ENCODE measurements at places on chromosomes 11 and 22. TPM values are rescaled to one million over a fixed set of nuclear protein-coding genes. Genes with fewer than 3 reads are reported as not detected.

DNA sequence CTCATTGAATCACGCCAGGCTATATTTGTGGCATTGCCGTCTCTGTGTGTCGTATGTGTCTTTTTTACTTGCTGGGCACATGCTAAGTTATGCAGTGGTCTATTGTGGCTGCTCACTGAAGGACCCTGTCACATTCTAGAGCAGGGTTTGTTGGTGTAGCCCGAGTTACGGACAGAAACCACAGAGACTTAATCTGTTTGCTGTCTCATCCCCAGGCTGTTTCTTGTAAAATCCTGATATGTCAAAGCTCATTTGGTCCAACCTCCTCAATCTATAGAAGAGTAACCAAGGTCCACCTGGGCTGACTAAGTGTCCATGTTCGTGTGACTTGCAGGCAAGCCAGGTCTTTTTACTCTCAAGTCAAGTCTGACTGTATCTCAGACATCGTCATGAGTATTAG, 5.0 kb downstream of the DPF2 start:
- no peak for DNase-seq

Gene MRGPRX3
- not detected for total RNA-seq

DNA sequence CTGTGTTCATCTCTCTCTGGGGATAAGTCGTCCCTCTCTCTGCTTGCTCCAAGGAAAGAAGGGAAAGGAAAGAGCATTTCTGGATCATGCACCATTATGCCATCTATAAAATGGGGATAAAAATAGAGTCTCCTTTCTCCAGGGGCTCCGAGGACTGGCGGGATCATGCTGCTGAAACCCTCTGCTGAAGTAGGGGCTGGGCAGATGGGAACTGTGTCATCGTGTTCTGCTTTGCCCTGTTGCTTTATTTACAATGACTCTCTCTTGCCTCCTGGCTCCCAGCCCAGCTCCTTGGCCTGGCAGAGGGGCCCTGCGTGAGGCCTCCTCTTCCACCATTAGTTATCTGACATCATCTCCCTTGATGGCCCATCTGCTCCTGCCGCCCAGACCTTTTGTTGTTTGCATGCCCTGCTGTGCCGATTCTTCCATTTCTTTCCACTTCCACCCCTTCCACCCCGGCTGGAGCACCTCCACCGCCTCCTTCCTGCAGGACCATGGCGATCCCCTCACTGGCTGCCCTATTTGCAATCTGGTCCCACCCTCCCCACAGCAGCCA, 200.9 kb downstream of the MYO18B start:
- DNase-seq = no peak

GRCh38 chr11:70463478-70464255, 65.3 kb downstream of the CTTN start:
- DNase-seq = peak; percentile 69

Gene DKK3
- total RNA-seq = 42.2 TPM

- DNase-seq = no peak
These were observed 216.8 kb downstream of the SWAP70 start for GRCh38 chr11:9880657-9881056.

DNA sequence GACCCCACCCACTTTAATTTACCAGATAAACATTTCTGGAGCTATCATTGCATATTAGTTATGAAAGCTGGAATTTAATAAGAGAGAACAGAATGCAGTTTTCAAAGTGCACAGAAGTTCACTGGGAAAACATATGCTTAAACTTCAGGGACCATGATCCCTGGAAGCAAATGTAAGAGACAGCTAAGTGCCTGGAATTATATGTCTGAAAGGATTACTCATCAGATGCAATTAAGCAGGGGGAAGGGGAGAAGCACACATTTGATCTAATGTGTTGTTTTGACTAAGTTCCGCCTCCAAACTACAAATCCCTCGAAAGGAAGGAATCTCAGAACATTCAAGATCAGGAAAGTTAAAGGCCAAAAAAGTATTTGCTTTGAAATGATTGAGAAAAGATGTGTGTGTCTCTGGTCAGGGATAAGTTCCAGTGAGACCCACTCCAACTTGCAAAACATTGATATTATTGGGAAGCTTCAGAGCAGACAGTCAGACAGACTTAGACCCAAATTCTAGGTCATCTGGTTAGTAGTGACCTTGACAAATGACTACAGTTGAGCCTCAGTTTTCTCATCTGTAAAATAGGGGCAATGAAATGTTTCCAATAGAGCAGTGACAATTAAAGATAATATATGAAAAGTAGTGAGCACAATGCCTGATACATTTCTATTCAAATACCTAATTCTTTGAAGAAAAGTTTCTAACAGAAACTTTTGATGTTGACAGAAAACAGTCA, 147.6 kb downstream of the ME3 start:
- no peak for DNase-seq

Gene MMP1
- not detected for total RNA-seq

Gene RIMBP3C
- total RNA-seq = 1.6 TPM

Gene GAL
- 80.9 TPM for total RNA-seq

Gene SPDYC
- not detected for total RNA-seq

DNA sequence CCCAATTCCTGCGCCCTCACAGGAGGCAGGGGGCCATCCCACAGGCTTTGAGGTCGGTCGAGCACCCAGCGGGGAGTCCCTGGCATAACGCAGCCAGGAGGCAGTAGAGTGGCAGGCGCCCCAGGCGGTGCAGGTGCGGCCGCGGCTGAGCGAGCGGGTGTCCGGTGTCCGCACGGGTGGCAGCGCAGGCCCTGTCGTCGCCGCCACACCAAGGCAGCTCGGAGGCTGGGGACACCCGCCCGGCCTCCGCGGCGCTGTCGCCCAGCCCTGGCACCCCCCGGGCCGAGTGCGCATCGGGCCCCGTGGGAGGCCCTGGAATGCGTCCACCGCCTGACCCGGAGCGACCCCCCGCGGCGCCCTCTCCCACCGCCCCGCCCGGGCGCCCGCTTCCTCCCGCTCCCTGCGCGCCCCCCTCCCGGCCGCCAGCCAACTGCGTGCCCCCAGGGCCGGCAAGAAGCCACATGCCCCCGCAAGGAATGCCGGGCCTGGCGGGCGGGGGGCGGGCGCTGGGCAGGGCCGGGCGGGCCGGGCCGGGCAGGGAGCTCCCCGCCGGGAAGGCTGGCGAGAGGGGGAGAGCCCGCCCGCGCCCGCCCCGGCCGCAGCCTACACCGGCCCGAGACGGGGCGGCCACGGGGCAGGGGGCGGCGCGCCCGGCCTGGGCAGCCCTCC, 33.9 kb downstream of the PRDM11 start:
- peak; percentile 74 for DNase-seq

DNA sequence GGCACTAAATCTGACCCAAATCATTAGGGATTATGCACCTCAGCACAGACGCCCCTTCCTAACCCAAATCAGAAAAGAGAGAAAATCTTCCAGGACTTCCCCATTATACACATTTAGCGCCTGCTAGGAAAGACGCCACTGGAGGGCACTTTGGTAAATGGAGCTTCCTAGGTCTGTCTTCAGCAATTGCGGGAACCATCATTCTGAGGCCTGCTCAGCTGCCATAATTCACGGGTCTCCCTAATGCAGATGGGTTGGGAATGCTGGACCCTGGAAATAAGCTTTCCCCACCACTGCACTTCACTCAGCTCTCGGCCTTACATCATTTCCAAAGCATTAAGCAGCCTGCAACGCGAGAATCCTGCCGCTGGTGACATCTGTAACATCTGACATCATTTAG, 86.2 kb upstream of the OPCML start:
- peak; percentile 60 for DNase-seq

Gene SLC5A1
- not detected for total RNA-seq

DNA sequence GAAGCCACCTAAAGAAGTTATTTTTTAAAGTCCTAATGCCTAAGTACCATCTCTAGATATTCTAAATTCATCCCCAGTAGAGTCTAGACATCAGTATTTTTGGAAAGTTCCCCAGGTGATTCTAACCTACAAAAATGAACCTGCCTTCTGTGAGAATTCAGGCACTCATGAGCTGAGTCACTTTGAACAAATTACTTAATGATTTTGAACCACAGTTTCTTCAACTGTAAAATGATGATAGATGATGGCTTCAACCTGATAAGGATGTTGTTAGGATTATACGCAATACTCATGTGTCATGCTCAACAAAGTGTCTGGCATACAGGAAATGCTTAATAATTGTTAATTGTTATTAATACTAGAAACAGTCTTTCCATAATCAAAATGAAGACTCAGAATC, 82.8 kb upstream of the OR5AK2 start:
- DNase-seq = no peak

GRCh38 chr11:130034236-130034635, 31.6 kb upstream of the PRDM10 start:
- no peak for DNase-seq
